ENCODE measurements at places on chromosomes 1 and 21.

DNA sequence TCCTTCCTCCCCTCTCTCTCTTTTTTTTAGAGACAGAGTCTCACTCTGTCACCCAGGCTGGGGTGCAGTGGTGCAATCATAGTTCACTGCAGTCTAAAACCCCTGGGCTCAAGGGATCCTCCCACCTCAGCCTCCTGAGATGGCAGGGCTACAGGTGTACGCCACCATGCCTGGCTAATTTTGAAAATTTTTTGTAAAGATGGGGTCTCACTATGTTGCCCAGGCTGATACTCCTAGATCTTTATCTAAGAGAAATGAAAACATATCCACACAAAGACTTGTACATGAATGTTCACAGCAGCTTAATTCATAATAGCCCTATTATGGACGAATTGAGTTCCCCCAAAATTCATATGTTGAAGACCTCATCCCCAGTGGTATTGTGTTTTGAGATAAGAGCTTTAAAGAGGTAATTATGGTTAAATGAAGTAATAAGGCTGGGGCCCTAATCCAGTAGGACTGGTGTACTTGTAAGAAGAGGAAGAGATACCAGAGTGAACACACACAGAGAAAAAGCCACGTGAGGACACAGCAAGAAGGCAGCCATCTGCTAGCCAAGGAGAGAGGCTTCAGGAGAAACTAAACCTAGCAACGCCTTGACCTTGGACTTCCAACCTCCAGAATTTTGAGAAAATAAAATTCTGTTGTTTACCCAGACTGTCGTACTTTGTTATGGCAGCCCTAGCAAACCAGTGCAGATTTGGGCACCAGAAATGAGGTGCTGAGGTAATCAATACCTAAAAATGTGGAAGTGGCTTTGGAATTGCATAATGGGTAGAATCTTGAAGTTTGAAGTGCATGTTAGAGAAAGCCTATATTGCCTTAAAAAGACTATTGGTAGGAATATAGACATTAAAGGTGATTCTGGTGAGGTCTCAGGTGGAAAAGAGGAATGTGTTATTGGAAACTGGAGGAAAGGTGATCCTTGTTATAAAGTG lies 13.2 kb downstream of the IFNLR1 start:
- DNase-seq, result no peak

DNA sequence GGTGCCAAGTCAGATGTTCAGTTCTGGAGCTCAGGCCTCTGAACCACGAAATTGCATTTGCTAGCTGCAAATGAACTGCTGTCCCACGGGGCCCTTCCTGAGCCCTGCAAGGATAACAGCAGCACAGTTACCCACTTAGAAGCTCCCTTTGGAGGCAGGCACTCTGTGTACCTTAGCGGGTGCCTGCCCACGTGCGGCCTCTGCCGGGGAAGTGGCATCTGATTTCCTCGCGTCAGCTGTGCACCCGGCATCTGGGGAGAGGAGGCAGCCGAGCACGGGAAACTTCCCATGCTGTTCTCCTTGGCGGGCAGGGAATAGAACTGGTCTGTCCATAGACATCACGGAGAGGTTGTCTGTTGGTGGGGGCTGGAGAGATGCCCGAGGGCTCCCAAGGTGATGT lies 148.0 kb upstream of the C1orf174 start:
- no peak for DNase-seq

GRCh38 chr1:211259638-211260126 lies 516 bp downstream of the RCOR3 start:
- peak; percentile 57 for DNase-seq

DNA sequence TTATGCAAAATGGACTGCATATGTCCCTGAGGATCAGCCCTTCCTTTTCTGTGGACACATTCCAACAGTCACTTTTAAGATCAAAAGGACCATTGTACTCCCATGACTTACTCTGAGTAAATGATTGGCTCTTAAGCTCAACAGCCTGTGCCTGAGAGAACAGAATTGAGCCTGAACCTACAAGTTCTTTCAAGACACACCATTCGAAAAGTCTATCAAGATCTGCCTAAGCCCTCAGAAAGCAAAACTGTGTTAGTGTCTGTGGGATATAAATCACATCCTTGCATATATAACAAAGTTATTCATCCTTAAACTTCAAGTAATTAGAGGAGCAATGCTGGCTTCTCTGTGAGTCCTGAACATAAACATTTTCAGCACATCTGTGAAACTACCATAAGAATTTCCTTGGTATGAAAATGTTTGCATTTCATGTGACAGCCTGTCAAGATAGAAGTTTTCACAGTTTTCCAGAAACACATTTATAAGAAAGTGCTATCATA lies 41.6 kb downstream of the PCNX2 start:
- DNase-seq, result no peak

DNA sequence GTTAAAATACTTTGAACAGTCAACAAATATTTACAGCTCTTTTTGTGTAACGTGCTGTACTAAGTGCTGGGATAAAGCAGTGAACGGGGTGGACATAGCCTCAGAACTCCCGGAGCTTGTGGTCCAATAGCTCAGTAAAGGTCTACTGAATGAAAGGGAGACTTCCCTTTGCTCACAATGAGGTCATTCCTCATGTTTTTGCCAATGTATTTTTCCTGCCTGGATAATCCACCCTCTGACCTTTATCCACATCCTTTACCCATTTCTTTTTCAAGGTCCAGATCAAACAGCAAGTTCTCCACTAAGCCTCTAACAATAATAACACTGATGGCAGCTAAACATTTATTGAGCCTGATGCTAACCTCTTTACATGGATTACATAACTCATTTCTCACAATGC lies 55.9 kb downstream of the LEPR start:
- no peak for DNase-seq

GRCh38 chr1:202154766-202155477 lies 5.5 kb downstream of the PTPN7 start:
- DNase-seq, result peak; percentile 60

Data from CD4-positive, CD25-positive, alpha-beta regulatory T cell (primary cell).